ENCODE measurements at places on chromosomes 6 and 20. TPM values are rescaled to one million over a fixed set of nuclear protein-coding genes. Genes with fewer than 3 reads are reported as not detected.
A peak's percentile ranks its signal among the peaks of the same experiment; 100 is the strongest.

GRCh38 chr6:155254139-155254538, 9.7 kb upstream of the CLDN20 start:
- peaks cover 22% of the 10 kb centered on the region for H3K36me3 ChIP-seq
- H3K27me3 ChIP-seq = no peaks in the 10 kb centered on the region
- H3K4me1 ChIP-seq = no peaks in the 10 kb centered on the region
- DNase-seq = no peak
- no peak overlapping the region for H3K4me3 ChIP-seq
- no peak overlapping the region for H3K27ac ChIP-seq

GRCh38 chr6:101543796-101544195, 150.3 kb downstream of the GRIK2 start:
- no peak overlapping the region for H3K27ac ChIP-seq
- DNase-seq = no peak
- H3K4me1 ChIP-seq = no peaks in the 10 kb centered on the region

DNA sequence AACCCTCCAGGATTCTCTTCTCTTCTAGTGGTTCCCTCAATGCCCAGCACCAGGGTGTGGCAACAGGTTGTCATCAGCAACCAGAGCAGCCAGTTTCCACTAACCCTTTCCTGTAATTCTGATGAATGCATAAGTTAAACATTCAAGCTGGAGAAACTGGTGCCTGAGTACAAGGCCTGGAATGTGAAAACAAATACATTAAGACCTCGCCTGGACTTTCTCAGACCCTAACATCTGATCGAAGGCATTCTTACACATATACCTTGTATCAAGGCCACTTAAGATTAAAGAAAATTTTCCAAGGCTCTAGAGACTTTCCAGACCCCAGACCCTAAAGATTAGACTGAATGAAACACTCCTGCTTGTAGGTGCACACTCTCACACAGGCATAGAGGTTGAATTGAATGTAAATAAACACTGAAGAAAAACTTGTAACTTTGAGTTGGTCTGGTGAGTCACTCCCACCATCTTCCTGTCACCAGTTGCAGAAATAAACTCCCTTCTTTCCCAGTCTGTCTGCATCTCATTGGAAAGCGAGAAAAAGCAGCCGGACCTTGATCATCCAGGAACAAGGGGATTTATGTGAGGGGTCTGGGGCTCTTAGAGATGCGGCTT, 9.0 kb downstream of the LRP11 start:
- DNase-seq = peak; percentile 93
- H3K27me3 ChIP-seq = no peaks in the 10 kb centered on the region
- peaks cover 73% of the 10 kb centered on the region for H3K4me1 ChIP-seq
- peak overlapping the region; percentile 95 for H3K27ac ChIP-seq

GRCh38 chr6:15096894-15097837, 148.7 kb upstream of the JARID2 start:
- no peak for DNase-seq
- H3K27ac ChIP-seq = no peak overlapping the region

Gene ERVFRD-1
- not detected for total RNA-seq

Gene NMBR
- not detected for total RNA-seq

Gene AGER
- total RNA-seq = 12.0 TPM

All from endothelial cell of umbilical vein (primary cell).